ENCODE measurements at places on chromosomes 4 and X.

GRCh38 chrX:24487571-24487970 is 22.5 kb downstream of the PDK3 start:
- peaks cover 6% of the 10 kb centered on the region for H3K4me1 ChIP-seq
- H3K4me3 ChIP-seq, result no peak overlapping the region
- no peaks in the 10 kb centered on the region for H3K27me3 ChIP-seq
- peaks cover 5% of the 10 kb centered on the region for H3K36me3 ChIP-seq
- no peak overlapping the region for H3K27ac ChIP-seq

DNA sequence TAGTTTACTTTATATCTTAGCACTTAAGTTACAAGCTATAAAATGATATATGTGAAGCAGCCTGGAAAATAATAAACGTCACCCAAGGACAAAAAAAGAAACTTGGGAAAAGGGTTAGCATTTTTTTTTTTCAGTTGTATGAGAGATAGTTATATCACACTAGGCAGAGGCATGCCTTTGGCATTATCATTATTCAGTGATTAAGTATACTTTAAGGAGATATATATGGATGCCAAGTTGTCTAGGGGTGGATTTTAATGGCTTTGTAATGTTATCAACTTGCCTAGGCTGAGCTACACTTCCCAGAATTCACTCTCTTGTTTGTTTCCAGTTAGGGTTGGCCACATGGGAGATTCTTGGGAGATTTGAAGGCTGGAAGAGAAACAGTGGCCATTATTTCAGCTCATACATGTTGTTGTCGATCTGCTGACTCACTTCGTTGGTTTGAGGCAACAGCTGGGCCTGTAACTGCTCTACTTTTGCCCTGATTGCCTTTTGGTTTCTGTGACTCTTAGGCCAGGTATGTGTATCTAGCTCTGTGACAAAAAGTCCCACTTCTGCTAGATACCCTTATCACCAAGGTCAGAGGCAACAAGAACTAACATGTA is 11.5 kb upstream of the SRPX start:
- peaks cover 6% of the 10 kb centered on the region for H3K27me3 ChIP-seq
- H3K36me3 ChIP-seq, result no peaks in the 10 kb centered on the region
- DNase-seq, result no peak
- H3K4me1 ChIP-seq, result no peaks in the 10 kb centered on the region
- no peak overlapping the region for H3K27ac ChIP-seq

- no peak overlapping the region for H3K27ac ChIP-seq
- H3K4me3 ChIP-seq, result no peak overlapping the region
Measured at GRCh38 chr4:87109121-87109520, 111.3 kb downstream of the KLHL8 start.

- no peaks in the 10 kb centered on the region for H3K36me3 ChIP-seq
- no peak overlapping the region for H3K4me3 ChIP-seq
Measured at GRCh38 chrX:117768861-117769604, 347.6 kb downstream of the KLHL13 start.

DNA sequence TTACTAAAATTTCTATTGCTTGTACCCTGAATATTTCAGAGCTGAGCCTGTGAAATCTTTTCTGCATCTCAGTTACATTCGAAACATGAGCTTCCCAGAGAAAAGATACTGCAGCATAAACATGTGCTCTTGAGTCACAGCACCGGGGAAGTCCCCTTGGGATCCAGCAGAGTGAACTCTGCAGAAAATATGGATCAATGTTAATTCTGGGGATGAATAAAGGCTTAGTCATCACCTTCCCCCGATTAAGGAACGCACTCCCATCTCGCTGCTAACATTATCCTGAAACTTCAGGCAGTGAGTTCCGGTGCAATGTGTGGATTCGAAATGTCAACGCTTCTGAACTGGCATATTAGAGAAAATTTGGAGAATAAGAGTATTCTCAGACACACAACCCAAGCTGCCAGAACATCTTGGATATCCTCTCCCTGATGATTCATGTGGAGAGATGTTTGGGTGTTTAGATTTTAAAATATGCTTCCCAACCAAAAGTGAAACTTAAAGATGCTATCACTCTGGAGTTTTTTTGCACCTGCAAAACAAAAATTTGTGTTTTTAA is 90.8 kb downstream of the IRF2 start:
- DNase-seq, result no peak
- peak overlapping the region; percentile 57 for H3K4me3 ChIP-seq
- H3K4me1 ChIP-seq, result peaks cover 79% of the 10 kb centered on the region
- peaks cover 50% of the 10 kb centered on the region for H3K36me3 ChIP-seq
- no peaks in the 10 kb centered on the region for H3K27me3 ChIP-seq

GRCh38 chrX:104670051-104670450 is 104.1 kb downstream of the IL1RAPL2 start:
- no peak overlapping the region for H3K4me3 ChIP-seq
- H3K27me3 ChIP-seq, result no peaks in the 10 kb centered on the region
- H3K4me1 ChIP-seq, result no peaks in the 10 kb centered on the region
- H3K36me3 ChIP-seq, result no peaks in the 10 kb centered on the region

GRCh38 chrX:20265726-20266681 is 705 bp downstream of the RPS6KA3 start:
- peaks cover 26% of the 10 kb centered on the region for H3K4me1 ChIP-seq
- H3K36me3 ChIP-seq, result peaks cover 5% of the 10 kb centered on the region
- H3K27me3 ChIP-seq, result peaks cover 8% of the 10 kb centered on the region
- DNase-seq, result peak; percentile 4

- H3K4me3 ChIP-seq, result no peak overlapping the region
- H3K4me1 ChIP-seq, result no peaks in the 10 kb centered on the region
- no peaks in the 10 kb centered on the region for H3K36me3 ChIP-seq
- no peaks in the 10 kb centered on the region for H3K27me3 ChIP-seq
- no peak overlapping the region for H3K27ac ChIP-seq
Measured at GRCh38 chr4:78222575-78223186, 165.6 kb downstream of the FRAS1 start.
